NCI-H2081 treated with DMSO at 0.1 percent for 48 hours (cell line): ENCODE measurements at places on chromosomes 16 and 17.

DNA sequence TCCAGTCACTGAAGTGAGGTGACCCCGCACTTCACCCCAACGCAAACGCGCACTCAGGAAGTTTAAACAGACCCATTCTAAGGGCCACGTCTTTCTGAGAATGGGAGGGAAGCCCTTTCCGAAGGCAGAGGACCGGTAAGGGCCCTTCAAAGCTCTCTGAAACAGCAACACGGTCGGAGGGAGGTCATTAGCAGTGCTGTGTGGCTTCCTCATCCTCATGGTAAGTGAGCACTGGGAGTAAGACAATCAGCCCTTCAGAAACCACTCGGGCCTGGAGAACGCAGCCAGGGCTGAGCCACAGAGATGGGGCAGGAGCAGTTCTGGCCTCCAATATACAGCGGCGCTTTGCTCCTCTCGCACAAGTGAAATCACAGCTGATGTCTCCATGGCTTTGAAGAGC, 23.7 kb downstream of the SRL start:
- DNase-seq: no peak

- no peak for DNase-seq
Measured at GRCh38 chr17:37576281-37576680, 32.9 kb downstream of the SYNRG start.

DNA sequence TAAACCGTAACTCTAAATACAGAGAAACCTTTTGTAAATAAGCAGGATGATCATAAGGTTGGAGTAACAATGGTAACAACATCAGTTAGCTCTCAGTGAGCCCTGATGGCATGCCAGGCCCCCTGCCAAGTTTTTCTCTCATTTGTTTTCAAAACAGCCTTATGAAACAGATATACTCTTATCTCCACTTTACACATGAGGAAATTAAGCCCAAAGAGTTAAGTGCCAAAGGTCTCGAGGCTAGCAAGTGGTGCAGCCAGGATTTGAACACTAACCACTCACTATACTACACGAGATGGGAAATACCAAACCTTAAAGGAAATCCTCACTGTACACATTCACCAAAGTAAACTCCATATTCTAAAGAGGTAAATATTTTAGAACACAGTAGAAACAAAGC, 15.0 kb downstream of the USP31 start:
- DNase-seq: no peak

DNA sequence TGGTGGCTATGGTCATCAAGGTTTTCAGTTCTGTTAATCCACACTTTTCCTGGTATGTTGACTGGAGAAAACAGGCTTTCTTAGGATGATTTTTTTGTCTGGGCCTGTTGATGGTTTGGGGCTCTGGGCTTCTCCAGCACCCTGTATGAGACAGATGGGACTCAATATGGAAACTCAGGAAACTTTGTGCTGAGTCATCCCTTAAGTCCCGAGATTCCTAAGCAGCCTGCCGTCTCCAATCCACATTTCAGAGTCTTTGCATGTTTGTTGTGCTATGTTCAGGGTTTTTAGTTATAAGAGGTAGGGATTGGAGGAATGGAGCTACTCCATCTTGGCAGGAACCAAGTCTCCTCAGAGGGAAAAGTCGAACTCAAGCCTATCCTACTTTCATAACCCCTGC, 253.3 kb upstream of the FOXF1 start:
- no peak for DNase-seq

GRCh38 chr16:14364386-14365199, 265.5 kb downstream of the PARN start:
- DNase-seq: no peak

- no peak for DNase-seq
Measured at GRCh38 chr16:30430428-30430970, 669 bp upstream of the DCTPP1 start.

DNA sequence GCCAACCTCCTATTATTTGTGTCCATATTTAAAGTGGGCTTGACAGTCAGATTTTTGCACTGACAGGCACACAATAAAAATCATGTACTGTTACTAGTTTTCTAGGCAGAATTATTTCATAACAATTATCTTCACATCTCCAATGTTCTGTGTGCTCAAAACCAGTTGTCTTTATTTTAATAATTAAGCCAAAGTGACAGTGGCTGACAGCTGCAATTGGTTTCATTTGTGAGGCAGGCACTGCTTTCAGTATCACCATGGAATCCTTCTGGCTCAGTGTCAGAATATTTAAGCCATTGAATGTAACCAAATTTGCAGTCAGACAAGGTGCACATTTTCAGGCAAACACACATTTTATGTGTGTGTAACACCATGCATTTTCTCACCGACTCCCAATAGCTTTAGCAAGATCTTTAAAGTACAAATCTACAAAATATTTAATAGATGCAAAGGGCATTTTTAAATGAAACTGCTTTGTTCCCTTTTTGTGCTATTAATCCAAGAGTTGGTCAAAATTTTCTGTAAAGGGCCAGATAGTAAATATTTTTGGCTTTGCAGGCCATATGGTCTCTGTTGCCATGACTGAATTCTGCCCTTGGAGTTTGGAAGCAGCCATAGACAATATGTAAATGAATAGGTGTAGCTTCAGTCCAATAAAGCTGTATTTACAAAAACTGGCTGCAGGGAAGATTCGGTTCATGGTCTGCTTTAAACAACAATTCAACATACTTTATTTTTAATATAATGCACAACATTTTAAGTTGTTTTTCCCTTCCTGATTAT, 486.0 kb downstream of the KCNJ2 start:
- DNase-seq: peak; percentile 93

DNA sequence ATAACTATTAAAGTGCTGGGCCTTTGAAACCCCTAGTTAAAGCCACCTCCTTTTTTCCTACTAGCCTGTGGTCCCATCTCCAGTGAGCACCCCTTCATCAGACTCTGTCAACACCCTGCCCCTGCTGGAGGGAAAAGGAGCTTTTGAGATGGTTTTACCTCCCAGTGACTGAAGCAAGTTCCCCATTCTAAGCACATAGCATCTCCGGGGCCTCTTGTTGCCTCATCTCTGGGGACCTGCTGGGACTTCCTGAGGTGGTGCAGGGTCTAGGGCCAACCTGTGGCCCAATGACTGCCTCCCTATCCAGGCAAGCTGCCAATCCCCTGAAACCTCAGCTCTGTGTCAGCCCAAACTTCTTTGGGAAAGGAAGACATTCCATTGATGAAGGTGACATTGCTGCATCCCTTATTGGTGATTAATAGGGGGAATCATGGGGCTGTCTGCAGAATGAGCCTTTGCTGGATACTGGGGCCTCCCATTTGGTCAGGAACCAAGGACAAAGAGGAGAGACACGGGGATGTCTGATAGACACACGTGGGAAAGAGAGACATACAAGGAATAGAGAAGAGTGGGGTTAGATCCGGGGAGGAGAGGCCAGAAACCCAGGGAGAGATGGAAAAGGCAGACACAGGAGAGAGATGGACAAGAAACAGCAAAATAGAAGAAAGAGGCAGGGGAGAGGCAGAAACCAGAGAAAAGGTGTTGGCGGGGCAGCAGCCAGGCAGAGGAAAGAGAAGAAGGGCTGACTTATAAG, 2.4 kb downstream of the C1QL1 start:
- DNase-seq: no peak

DNA sequence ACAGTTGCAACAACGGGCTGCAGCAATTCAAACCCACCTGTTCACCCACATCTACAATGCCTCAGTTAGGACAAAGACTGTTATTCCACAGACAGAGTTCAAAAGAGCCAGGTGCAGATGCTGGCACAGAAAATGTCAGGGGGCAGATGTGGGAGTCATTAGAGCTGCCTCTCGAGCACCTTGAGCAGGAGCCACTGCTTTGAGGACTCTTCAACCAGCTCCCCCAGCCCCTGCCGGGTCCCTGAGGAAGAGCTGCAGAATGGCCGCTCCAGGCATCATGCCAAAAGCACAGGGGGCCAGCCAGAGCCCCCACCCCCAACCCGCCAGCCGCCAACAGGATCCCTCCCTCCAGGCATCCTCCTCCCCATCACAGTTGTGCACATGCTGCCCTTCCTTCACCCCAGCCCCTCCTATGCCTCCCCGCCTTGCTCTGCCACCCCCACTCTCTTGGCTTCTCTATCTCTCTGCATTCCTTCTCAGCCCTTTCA, 20.8 kb downstream of the C17orf67 start:
- DNase-seq: no peak
